G401 (cell line): ENCODE measurements at places on chromosomes 11 and 22. TPM values are rescaled to one million over a fixed set of nuclear protein-coding genes. Genes with fewer than 3 reads are reported as not detected.

GRCh38 chr11:72750556-72751115, 1.6 kb downstream of the ARAP1 start:
- DNase-seq, result no peak

GRCh38 chr22:46620588-46621242, 529 bp downstream of the GRAMD4 start:
- DNase-seq, result no peak

DNA sequence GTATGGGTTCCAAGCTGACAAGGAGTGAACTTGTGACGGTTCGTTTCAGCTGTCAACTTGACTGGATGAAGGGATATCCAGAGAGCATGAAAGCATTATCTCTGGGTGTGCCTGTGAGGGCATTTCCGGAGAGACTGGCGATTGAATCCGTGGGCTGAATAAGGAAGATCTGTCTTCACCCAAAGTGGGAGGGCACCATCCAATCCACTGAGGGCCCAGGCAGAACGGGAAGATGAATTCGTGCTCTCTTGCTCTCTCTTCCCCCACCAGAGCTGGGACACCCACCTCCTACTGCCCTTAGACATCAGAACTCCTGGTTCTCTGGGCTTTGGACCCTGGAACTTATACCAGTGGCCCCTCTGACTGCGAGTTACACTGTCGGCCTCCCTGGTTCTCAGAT, 15.5 kb upstream of the CD81 start:
- DNase-seq, result no peak

DNA sequence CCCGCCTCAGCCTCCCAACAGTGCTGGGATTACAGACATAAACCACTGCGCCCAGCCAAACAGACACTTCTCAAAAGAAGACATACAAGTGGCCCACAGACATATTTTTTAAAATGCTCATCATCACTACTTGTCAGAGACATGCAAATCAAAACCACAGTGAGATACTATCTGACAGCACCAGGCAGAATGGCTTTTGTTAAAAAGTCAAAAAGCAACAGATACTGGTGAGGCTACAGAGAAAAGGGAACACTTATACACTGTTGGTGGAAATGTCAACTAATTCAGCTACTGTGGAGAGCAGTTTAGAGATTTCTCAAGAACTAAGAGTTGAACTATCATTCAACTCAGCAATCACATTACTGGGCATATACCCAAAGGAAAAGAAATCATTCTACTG, 67.0 kb downstream of the ARHGAP20 start:
- no peak for DNase-seq

GRCh38 chr11:121933294-121933693, 182.7 kb downstream of the BLID start:
- no peak for DNase-seq

GRCh38 chr11:22725079-22725478, 58.7 kb downstream of the GAS2 start:
- no peak for DNase-seq

- no peak for DNase-seq
Observed at GRCh38 chr11:69443968-69444364, 37.5 kb upstream of the LINC01488 start.

GRCh38 chr22:45262931-45263462, 21.8 kb upstream of the UPK3A start:
- no peak for DNase-seq

DNA sequence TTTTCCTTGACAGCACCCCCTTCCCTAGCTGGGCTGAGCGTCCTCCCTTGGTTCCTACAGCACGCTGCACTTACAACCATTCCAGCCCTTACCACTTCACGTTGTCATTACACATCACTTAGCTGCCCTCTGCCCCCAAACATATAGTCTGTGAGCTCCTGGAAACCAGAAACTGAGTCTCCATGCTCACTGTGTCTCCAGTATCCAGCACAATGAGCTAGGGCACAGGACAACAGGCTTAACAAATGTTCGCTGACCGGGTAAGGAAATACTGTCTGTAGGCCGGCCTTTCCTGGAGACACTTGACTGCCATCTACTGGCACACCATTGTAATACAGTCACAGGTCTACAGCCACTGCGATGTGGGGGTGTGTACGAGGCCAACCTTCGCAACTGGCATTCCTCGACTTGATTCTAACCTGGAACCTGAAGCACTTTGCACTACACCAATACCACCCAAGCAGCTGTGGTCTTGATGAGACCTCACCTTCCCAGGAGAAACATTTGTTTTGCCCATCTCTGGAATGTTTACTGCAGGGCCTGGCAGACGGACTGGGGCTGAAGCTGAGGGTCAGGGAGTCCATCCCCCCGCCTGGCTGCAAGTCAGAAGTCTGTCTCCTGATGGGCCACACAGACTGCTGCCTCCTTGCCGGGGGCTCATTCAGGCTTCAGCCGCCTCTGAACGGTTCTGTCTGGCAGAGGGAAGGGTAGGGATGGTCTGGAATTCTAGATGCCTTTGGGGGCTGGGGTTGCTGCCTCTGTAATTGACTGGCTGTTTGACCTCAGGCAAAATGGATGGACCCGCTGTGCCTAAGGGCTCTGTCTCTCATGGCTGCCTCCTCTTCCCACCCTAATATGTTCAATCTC, 72.0 kb downstream of the SYN3 start:
- DNase-seq, result peak; percentile 70

DNA sequence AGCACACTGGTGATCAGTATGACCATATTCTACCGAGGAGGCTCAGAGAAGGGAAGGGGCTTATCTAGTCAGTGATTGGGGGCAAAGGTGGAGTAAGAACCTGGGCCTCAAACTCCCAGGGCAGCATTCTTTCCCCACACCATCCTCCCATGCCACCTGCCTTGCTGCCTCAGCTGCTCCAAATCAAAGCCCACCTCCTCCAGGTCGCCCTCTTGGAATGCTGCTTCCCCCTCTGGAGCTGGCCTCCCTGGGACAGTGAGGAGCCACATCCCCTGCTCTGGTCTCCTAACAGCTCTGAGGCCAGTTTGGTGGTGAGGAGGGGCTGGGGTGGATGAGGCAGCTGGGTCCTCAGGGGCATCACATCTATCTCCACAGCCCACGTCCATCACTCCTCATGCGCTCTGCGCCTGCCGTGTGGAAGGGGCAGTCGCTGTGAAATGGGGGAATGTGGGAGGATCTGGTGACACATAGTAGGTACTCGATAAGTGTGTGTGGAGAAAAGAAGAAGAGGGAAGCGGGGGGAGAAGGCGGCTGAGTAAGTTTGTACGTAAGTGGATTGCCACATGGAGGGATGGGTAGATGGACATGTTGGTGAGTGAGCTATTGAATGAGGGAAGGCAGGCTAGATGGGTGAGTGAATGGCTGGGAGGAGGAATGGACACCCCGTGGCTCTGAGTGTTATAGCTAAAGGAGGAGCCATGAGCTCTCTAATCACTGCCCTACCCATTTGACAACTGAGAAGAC, 16.1 kb upstream of the ARHGEF17 start:
- no peak for DNase-seq

- DNase-seq, result peak; percentile 73
Observed at GRCh38 chr22:46661221-46661851, 41.1 kb downstream of the GRAMD4 start.

DNA sequence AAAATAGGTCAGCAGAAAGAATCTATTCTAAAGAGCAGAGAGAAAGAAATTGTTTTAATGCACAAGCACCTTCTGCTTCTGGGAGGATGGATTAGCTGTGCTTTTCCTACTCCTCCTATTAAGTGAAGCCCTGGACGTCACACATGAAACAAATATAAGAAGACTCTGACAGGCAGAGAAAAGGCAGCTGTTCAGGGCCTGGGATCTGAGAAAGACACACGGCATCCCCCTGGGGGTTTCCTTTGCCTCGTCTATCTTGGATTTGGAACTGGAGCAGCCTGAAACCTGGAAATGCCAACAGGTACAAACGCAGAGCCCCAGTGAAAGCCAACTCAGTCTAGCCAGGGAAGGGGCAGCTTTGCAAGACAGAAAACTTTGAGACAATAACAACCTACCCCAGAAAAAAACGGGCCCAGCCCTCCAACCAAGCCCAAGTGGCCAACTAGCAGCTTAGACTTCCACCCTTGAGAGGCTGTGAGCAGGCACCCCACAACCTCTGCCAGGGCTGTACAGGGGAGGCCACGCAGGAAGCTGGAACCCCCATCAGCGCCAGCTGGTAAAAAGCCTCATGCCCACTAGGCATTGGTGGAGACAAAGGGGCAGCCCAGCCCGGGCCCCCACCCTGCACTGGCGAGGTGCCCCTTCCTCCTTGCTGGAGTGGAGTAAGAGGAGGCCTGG, 7.3 kb downstream of the CERK start:
- DNase-seq, result peak; percentile 14

- DNase-seq, result no peak
Observed at GRCh38 chr11:19117760-19118097, 761 bp downstream of the ZDHHC13 start.

DNA sequence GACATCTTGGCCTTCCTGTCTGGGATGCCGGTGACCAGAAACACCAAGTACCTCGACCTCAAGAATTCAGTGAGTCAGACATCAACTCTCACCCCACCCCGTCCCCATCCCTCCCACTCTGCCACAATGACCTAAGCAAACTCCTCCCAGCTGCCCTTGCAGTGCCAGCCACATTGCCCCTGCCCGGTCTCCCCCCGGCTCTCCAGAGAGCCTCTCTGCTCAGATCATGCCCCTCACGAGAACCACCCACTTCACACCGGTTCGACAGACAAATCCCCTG, 23.6 kb upstream of the MYRF start:
- DNase-seq, result no peak

DNA sequence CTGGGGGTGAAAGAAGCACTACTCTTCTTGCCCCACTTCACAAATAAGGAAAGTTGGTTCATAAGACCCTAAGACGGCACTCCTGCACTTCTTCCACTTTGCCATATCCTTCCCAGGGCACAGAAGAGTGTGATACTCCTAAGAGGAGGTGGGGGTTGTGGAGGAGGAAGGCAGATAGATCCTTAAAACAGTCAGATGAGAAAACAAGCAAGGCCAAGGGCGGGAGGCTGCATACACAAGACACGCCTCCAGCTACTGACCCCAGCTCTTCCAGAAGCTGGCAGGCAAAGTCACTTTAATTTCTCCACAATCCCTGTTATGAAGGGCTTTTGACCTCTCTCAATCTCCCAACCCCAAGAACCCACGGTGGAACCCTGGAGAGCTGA, 1.6 kb upstream of the CHRM4 start:
- DNase-seq, result no peak

DNA sequence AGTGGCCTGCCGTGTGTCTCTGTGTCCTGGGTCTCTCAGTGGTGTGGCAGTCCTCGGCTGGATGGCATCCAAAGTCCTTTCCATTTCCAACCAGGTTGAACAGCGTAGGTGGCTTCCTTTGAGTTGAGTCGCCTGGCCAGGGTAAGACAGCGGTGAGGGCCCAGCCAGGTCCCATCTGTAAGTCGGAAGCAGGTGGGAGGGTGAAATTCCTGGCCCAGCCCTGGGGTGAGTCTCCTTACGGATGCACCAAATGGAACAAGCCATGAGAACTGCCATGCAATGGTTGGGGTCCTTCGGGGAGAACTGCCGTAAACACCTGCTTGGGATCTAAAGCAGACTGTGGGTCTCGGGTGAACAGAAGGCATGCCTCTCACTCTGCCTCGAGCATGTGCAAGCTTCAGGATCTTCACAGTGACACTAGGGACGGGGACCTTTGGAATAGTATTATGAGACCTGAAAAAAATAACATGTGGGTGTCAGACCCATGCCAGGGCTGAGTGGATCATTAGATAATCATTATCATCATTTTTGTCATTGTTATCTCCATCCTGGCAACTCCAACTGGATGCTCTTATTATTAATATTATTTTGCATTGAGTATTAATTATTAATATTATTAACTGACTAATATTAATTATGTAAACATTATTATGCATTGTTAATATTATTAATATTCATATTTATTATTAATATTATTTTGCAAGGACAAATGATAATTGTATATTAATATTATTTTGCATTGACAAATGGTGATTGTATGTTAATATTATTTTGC, 57.7 kb upstream of the LINC01488 start:
- no peak for DNase-seq

- DNase-seq, result no peak
Observed at GRCh38 chr11:94583213-94583865, 16.2 kb downstream of the PIWIL4 start.

DNA sequence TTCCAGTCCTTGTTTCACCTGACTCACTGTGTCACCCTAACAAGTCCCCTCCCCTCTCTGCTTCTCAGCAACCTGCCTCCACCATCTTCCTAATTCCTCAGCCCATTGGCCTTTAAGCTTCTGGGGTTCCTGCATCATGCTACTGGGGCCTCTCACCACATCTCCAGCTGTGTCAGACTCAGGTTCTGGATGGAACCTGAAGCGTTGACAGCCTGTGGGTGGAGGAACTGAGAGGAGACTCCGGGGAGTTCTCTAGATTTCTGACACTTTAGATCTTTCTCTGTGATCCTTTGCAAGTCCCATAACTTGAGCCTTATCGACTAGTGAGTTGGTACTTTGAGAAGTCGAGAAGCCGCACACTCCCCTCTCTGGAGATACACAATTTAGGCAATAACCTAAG, 11.6 kb upstream of the SLC5A1 start:
- no peak for DNase-seq

GRCh38 chr22:39314251-39314971, 5.0 kb downstream of the RPL3 start:
- peak; percentile 21 for DNase-seq

DNA sequence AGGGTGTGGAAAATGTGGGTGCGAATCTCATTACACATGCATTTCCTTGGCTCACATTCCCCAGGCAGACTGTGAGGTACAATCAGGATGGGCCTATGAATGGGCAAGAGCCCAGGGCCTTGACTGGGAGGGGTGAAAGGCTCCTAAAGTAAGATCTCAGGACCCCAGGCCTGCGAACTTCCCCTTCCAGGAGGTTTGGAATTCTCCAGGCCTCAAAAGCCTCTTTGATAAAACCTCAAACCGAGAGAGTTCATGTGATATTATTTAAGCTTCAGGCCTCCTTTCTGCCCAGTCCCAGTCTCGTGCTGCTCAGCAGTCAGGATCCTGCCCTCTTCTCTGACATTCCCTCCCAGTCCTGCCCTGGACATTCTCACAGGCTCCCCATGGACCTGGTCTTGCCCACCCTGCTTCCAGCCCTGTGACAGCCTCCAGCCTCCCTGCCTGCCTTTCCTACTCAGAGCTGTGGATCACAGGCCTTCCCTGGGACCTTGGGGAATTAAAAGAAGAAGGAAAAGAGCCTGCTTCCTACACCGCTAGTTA, 37.3 kb upstream of the TEAD1 start:
- no peak for DNase-seq

METTL15 gene
- total RNA-seq, result 13.9 and 30.4 TPM in 2 replicates

MRPL23 gene
- 250 and 320 TPM in 2 replicates for total RNA-seq

FGF19 gene
- total RNA-seq, result not detected in 2 replicates

SCGB1C1 gene
- total RNA-seq, result not detected in 2 replicates

ACTN3 gene
- 32.1 and 42.0 TPM in 2 replicates for total RNA-seq

OR8D1 gene
- total RNA-seq, result not detected in 2 replicates

ACCS gene
- total RNA-seq, result not detected in 2 replicates

MTA2 gene
- total RNA-seq, result 190 and 224 TPM in 2 replicates

F2 gene
- not detected in 2 replicates for total RNA-seq

CNTN5 gene
- total RNA-seq, result not detected in 2 replicates

CHST1 gene
- total RNA-seq, result not detected in 2 replicates
